ENCODE measurements at places on chromosomes 12 and 14. TPM values are rescaled to one million over a fixed set of nuclear protein-coding genes. Genes with fewer than 3 reads are reported as not detected.

DNA sequence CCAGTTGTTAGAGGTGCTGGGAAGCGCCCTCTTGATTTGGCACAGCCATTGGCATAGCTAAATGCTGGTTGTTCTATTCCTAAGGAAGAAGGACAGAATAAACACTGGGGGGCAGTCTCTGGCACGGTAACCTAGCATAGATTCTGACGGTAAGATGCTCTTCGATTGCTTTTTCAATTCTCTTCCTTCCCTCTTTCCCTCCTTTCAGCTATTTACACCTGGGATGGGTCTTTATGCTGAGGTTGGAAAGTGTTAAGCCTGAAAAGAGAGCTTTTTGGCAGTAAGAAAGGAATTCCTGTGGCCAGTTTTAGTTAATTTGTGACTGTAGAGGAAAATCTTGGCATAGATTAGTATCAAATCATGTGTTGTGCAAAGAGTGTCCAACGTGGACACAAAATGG, 162.8 kb downstream of the SNAPC1 start:
- DNase-seq: no peak

GRCh38 chr12:27309293-27309994, 23.2 kb upstream of the BMAL2 start:
- no peak for DNase-seq

The IRAK3 gene
- polyA plus RNA-seq: 3.2 TPM

GRCh38 chr12:9070351-9070750, 45.4 kb downstream of the A2M start:
- DNase-seq: no peak

- DNase-seq: peak; percentile 15
Observed at GRCh38 chr14:74647678-74648461, 35.8 kb upstream of the LTBP2 start.

The TAS2R50 gene
- polyA plus RNA-seq: not detected

GRCh38 chr14:95488376-95489213, 27.9 kb downstream of the SYNE3 start:
- DNase-seq: no peak

DNA sequence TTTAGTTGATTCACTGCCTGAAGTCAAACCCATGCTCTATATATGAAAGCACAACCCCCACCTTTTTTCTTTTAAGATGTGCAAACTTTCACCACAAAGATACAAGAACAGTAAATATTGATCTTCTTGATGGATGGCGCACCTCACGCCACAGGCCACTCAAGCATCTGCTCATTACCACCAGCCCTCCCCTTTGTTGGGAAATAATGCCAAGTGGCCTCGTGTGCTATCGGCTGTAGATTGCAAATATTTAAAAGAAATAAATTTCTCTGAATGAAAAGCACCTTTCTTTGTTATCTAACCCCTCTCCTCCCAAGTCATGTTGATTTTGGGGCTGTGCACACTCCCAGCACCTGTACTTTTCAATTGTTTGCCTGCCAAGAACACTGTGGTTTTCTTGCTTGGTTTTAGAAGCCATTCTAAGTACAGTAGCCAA, 122.7 kb downstream of the C12orf42 start:
- DNase-seq: no peak

- DNase-seq: no peak
Observed at GRCh38 chr12:121778567-121779421, 14.7 kb downstream of the RHOF start.

DNA sequence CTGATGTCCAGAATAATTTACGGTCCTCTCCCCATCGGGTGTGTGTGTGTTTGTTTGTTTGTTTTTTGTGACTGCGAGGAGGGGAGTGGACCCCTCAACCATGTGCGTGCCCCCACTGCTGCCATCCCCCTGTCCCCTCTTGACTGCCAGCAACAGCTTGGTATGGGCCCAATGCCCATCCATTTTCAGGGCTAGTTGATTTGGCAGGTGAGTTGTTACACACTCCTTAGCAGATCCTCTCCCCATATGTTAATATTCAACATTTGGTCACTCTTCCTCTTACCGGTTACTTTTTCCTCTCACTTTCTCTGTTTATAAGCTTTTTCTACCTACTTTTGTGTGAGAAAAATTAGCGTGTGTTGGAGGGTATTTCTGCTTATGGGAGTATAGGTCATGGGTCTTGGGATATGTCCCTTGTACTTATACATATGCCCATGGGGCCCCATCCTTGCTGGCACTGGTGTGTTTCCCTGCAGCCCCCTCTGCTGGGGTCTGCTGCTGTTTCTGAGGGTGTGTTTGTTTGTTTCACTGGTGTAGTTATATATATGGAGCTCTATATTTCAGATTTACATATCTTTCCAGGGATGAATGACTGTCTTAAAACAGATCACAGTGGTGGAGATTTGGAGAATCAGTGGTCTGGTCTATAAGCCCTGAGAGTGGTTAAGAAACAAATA, 33.8 kb downstream of the ZFHX2 start:
- DNase-seq: no peak

DNA sequence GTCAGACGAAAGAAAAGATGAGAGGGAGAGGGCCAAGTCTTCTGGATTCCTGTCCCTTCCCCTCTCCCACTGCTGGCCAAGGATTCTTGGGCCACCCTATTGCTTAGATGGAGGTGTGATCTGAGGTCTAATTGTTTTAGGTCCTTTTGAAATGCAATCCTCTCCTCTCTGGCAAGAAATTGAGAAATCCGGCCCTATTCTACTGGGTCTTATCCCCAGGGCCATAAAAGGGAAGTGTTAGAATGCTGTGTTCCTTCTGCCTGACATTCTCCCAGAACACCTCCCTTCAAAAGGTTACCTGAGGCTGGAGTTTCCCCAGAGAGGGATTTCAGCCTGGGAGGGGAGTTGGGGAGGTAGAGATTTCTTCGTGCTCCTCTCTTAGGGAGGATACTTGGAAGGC, 4.4 kb downstream of the WNT5B start:
- DNase-seq: no peak

DNA sequence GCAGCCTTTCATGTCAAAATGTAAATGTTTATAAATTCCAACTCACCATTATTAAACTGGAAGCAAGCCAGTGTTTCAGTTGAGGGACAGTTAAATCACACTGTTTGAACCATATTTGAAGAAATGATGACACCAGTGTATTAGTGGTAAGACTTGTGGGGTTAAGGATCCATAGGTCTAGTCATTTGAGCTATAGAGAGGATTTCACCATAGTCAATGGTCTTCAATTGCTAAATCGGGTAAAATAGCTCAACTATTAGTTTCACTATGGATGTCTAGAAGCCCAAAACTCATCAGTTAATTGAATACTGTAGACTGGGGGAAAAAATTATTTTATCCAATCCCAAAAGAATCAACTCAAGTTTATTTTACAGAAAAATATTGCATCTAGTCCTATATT, 659.1 kb downstream of the NRXN3 start:
- DNase-seq: no peak

The TPH2 gene
- polyA plus RNA-seq: 0.36 TPM

DNA sequence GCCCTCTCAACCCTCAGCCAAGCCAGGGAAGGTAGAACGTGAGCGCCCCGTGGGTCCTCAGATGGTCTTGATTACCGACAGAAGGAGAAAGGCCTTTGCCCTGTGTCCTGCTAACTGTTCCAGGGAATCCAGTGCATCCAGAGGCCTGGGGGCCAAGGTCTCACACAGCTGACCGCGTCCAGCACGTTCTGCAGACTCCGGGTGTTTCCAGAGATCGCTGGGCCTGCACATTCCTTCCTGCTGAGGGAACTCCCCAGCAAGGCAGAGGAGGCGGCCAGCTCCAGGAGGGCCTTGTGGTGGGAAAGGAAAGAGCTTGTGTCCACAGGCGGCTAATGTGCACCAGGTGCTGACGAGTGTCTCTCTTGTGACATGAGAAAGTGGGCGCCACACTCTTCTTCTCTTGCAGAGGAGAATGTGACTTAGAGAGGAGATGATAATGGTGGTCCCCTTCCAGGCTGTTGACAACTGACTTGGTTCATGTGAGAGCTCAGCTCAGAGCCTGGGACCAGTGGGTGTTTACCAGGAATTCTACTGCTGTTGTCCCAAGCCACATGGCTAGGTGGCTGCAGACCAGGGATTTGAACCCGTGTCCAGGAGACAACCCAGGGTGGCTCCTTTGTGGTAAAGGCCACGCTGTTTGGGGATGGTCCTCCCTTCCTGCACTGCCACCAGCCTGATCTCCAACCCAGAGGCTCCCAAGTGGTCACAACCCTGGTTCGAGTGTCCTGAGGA, 46.8 kb upstream of the DLK1 start:
- peak; percentile 77 for DNase-seq

The LRRC10 gene
- 0.04 TPM for polyA plus RNA-seq

GRCh38 chr12:53059434-53060063, 9.7 kb downstream of the TNS2 start:
- DNase-seq: no peak

- DNase-seq: no peak
Observed at GRCh38 chr12:94557746-94558295, 92.5 kb downstream of the TMCC3 start.

- no peak for DNase-seq
Observed at GRCh38 chr12:11746024-11746771, 96.7 kb downstream of the ETV6 start.

The HOTAIR gene
- polyA plus RNA-seq: 1.2 TPM

DNA sequence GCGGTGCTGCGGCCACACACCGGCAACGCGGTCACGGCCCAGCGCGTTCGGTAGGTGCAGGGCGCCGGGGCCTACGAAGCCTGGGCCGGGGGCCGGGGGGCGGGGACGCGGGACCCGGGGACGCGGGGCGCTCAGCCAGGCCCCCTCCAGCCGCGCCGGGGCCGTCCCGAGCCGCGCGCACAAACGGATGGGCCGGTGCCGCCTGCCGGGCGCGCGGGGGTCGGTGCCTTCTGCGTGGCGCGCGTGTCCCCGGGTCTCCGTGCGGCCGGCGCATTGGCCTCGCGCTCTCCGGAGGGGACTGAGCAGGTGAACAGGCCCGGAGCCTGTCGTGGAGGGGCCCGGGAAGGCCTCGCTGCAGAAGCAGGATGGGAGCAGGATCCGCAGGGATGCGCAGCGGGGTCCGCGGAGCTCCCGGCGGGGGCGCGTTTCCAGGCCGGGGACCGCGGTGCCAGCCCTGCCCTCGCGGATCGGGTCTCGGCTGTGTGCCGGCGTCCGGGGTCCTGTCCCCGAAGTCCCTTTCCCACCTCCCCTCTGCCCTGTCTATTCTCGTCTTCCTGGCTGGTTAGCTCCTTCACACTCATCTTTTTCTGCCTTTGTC, 421 bp downstream of the GLT1D1 start:
- DNase-seq: no peak

GRCh38 chr14:31572955-31573354, 11.8 kb downstream of the NUBPL start:
- DNase-seq: no peak

GRCh38 chr12:41724216-41724615, 420.5 kb downstream of the GXYLT1 start:
- DNase-seq: no peak

- DNase-seq: no peak
Observed at GRCh38 chr14:69247676-69248440, 12.1 kb upstream of the GALNT16 start.

The SLC6A15 gene
- polyA plus RNA-seq: 0.68 TPM

GRCh38 chr14:77914073-77914721, 114.3 kb downstream of the ADCK1 start:
- no peak for DNase-seq

DNA sequence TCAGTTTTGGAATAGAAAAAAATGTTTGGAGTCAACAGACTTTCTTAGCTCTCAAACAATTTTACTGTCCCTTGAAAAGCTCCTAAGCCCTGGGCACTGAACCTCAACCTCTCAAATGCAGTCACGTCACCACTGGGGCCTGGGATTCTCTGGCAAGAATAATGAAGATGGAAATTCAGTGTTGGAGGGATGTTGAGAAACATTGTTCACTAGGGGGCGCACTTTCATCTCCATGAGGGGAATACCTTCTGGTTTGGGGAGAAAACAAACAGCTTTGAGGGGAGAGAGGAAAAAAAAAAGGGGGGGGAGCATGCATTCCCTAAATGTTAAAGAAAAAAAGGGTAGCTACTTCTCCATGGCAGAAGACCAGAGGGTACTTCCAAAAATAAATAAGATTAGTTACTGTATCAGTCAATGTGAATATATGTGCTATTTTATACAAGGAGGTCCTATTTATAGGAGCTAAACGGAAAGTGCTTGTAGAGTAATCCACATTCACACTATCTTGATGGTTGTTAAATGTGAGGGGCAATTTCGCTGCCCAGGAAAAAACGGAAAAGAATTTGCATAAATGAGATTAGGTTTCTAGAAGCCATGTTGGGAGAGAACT, 5.8 kb upstream of the TBPL2 start:
- peak; percentile 64 for DNase-seq

DNA sequence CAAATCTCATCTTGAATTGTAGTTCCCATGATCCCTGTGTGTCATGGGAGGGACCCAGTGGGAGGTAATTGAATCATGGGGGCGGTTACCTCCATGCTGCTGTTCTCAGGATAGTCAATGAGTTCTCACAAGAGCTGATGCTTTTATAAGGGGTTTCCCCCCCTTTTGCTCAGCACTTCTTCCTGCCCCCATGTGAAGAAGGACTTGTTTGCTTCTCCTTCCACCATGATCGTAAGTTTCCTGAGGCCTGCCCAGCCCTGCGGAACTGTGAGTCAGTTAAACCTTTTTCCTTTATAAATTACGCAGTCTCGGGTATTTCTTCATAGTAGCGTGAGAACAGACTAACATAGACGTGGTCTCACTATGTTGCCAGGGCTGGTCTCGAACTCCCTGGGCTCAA, 56.1 kb upstream of the EIF5 start:
- no peak for DNase-seq

GRCh38 chr14:21095430-21096205, 2.8 kb downstream of the ZNF219 start:
- no peak for DNase-seq

GRCh38 chr14:22512106-22512814, 76.8 kb downstream of the DAD1 start:
- no peak for DNase-seq

The FGF6 gene
- polyA plus RNA-seq: not detected

The HOXC4 gene
- 32.4 TPM for polyA plus RNA-seq

- no peak for DNase-seq
Observed at GRCh38 chr12:52295663-52296062, 4.3 kb upstream of the KRT81 start.

The GPR68 gene
- polyA plus RNA-seq: 2.0 TPM

Data from right renal cortex interstitium (tissue), 3 donors.